NCI-H748 treated with DMSO at 0.1 percent for 48 hours (cell line): ENCODE measurements at places on chromosomes 13 and 19.

DNA sequence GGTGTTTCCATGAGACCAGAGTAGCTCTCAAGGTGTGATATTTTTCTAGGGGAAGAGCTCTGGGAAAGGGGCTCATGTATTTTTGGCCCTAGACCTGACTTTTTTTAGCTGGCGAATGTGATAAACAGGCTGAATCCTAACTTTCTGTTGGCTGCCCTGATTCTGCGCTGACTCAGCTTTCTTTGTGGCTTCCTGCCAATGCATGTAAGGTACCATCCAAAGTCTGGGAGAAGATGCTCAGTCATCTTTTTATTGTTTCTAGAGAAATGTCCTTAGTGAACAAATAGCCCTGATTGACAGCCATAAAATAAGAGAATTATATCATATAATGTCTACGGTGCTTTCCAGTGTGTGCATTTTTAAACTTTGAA is 113.6 kb upstream of the MBNL2 start:
- no peak for DNase-seq

GRCh38 chr19:12790628-12791344 is 500 bp upstream of the JUNB start:
- DNase-seq: no peak

DNA sequence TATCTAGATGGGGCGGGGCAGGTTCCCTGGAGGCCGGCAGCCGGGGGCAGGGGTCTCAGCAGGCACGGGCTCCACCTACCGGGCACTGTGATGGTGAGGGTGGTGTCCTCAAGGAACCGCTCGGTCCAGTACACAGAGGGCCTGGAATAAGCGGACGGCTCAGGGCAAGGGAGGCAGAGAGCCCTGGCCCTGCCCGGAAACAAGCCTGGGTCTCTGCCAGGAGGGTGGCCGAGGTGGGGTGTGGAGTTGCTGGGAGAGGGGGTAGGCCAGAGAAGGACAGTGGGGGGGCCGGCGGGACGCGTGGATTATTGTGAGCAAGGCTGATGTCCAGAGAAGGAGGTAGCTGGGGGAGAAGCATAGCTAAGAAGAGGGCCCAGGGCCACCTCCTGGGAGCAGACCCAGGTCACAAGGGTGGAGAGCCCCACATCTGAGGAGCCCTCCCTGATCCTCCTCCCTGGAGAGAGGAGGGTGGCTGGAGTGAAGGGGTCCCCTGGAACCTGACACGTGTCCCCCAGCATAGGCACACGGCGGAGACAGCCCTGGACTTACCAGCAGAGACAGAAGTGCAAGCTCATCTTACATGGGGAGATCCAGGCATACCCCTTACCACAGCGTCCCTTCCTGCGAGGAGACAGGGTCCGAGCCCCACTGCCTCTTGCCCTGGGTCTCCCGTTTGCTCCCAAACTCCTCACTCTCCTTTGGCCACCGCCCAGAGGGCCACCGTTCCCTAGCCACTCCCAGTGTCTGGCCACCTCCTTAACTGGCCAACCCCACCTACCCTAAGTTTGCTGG is 29.0 kb upstream of the MIER2 start:
- no peak for DNase-seq

DNA sequence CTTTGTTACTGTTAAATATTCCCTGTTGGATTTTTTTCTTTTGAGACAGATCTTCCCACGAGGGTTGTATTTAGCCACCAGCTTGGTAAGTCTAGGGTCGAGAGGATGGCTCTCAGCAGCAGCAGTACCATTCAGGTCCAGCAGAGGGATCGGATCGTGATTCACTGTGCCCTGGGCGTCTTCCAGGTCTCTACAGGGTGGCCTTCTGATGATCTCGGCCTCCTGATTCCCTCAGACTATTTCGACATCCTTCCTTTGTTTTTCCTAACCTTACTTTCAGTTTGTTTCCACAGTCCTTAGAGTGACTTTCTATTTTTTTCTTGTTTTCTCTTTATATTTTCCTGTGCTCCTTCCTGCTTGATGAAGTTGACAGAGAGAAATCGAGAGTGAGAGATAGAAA is 1436.9 kb downstream of the UQCRFS1 start:
- DNase-seq: no peak

GRCh38 chr13:47955836-47956235 is 45.2 kb downstream of the SUCLA2 start:
- no peak for DNase-seq

DNA sequence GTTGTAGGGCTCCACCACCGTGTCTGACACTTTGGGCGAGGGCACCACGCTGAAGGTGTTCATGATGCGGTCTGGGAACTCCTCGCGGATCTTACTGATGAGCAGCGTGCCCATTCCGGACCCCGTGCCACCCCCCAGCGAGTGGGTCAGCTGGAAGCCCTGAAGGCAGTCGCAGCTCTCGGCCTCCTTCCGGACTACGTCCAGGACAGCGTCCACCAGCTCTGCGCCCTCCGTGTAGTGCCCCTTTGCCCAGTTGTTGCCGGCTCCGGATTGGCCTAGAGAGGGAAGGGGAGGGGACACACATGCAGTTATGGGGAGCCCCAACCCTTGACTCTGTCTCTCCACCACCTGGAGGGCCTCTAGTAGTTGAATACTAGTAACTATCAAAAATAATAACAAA is 6.2 kb downstream of the TUBB4A start:
- no peak for DNase-seq

DNA sequence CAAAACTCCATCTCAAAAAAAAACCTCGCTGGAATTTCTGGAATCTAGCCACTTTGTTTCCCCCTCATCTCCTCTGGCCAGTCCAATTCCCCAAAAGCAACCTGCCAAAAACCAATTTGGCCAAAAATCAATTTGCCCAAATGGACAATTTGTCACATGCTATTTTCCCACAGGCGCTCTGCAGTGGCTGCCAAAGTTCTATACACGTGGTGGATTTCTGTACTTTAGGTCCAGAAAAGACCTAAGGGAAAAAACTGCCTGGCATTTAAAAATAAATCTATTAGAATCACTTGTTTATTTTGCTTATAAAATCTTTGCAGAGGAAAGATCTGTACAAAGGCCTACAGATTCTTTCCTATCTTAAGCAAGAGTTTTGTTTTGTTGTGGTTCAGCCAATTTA is 79.4 kb downstream of the MAP4K1 start:
- no peak for DNase-seq
